ENCODE measurements at places on chromosomes 2 and 18.

GRCh38 chr2:150465703-150466569 is 21.5 kb downstream of the RND3 start:
- DNase-seq = no peak

DNA sequence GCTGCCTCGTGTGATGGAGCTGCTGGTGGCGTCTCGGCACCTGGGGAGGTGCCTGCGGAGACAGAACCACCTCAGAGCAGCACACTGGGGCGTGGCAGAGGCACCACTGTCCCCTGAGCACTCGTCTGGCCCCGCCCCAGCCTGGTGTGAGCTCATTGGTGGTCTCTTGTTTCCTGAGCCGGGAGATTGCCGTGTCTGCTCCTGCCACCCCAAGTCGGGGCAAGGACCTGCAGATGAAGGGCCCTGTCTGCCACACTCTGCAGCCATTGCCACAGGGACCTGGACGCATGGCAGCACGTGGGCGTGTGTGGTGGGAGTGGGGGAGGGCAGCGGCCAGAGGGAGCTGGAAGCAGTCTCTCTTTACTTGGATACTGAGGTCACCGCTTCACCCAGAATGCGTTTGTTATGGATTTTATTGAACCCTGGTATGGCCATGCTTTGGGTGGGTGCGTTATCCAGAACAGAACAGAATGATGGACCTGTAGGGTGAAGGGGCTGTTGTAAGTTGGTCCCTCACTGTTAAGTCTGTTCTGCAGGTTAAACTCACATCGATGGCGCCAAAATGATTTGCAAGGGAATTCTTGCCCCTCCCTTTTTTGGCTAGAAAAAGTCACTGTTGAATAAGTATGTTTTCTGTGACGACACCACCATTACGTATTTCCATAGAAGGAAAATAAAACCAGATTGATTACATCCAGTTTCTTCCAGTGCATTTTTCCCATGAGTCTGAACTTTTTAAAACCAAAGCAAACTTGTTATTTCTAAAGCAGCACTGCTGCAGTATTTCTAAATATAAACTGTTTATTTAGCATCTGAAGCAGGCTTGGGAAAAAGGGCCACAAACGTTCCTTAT is 92.0 kb downstream of the USP40 start:
- DNase-seq = no peak

DNA sequence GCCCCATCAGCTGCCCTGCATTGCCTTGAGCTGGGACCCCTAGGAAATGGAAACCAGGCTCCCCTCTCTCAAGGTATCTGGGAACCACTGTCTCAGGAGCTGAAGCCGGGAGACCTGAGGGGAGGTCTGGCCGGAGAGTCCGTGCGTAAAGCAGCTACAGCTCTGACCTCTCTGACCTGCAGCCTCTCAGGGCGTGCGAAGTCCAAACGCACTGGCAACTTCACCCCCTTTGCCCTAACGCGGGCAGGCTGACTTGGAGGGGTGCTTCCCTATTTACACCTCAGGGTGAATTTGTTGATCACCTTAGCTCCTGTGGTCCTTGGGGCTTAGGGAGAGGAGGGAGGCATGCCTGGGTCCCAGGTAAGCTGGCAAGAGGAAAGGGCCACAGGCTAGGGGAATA is 17.5 kb downstream of the SIGLEC15 start:
- DNase-seq = no peak

DNA sequence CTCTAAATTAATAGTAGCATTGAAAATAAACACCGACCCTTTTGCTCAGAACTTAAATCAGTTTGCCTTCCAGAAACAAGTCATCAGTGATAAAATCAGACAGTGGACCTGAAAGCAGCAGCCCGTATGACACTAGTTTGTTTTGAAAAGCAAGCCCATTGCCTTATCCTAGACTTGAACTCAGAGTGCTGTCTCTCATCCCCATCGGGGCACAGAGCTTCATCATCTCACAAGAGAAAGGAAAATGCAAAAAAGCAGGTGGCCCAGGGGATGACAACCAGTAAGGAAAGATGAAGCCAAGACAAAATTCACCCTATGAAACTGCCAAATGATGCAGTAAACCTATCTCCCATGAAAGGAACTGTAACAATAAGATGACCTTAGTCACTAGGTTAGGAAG is 71.2 kb downstream of the CERKL start:
- no peak for DNase-seq

DNA sequence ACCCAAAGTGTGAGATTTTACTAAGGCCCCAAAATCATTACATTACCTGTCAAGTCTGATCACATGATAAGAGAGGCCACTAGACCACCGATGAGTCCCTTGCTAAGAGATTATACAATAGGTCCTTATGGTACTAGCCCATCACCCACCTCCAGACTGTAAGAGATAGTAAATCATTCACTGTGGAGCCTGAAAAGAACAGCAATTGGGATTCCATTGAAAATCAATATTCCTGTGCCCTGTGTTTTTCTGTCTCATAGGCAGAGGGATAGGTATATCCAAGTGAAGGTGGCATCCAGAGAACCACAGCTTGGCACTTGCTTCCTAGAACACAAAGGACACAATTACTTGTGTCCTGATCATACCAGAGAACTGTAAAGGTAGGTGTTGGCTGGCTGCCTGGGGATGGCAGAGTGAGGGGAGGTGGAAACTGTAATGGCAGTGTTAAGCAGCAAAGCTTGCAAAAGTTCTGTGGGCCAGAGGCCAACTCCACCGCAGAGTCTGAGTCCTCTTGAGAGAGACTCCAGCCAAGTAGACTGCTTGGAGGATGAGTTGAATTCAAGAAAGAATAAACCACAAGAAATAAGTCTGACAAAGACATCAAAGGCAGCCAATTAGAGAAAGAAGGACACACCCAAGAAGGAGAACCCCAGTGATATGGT is 102.0 kb upstream of the PIEZO2 start:
- DNase-seq = no peak

- DNase-seq = no peak
Measured at GRCh38 chr2:17051538-17051937, 385.9 kb upstream of the CYRIA start.

GRCh38 chr2:233029321-233029720 is 3.2 kb upstream of the NEU2 start:
- no peak for DNase-seq
